ENCODE measurements at places on chromosomes 2 and 18.

- no peak for DNase-seq
Measured at GRCh38 chr18:6509832-6510231, 95.1 kb upstream of the L3MBTL4 start.

- no peak for DNase-seq
Measured at GRCh38 chr18:57585855-57586250, 649 bp downstream of the FECH start.

GRCh38 chr18:11985586-11985985 lies 4.3 kb downstream of the IMPA2 start:
- DNase-seq, result no peak

DNA sequence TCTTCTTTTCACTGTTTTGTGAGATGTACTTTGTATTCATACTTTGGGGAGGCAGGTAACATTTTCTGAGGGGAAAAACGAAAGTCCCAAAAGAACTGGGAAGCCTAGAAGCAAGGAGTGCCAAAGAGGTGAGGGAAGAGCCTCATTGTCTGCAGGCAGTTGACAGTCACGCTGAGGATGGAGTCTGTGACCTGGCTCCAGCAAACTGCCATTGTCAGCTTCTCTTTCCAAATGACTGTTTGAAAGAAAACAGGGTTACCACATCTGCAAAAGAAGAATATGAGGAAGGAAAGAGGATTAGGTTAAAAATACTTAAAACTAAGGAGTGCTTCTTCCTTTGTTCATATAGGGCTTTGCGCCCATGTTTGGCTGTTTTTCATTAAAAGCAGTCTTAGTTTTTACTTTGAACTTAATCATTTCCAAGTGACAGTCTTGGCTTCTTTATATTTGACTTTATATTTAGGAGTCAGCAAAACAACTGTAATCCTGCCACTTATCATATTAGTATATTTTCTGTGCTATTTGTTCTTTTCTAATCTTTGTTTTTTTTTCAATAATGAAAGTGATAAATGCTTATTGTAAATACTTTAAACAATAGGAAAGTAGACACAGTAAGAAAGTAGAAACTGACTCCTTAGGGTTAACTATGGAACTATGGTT lies 35.0 kb downstream of the CERS6 start:
- no peak for DNase-seq

DNA sequence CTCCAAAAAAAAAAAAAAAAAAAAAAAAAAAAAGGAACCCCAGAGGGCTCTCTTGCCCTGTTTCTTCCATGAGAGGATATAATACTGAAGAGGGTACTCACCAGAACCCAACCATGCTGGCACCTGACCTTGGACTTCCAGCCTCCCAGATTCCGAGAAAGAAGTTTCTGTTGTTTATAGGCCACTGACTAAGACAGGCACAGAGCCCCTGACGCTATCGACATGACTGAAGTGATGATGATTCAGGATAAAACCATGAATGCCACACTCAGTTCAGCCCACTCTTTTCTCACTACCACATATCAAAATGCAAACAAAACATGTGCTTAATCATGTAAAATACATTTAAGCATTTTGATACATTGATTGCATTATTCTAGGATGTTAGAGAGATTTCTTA lies 66.1 kb upstream of the CDCA7 start:
- DNase-seq, result no peak

GRCh38 chr18:33116376-33116775 lies 324.1 kb downstream of the CCDC178 start:
- no peak for DNase-seq

GRCh38 chr2:171963198-171963597 lies 36.6 kb upstream of the METAP1D start:
- DNase-seq, result no peak

DNA sequence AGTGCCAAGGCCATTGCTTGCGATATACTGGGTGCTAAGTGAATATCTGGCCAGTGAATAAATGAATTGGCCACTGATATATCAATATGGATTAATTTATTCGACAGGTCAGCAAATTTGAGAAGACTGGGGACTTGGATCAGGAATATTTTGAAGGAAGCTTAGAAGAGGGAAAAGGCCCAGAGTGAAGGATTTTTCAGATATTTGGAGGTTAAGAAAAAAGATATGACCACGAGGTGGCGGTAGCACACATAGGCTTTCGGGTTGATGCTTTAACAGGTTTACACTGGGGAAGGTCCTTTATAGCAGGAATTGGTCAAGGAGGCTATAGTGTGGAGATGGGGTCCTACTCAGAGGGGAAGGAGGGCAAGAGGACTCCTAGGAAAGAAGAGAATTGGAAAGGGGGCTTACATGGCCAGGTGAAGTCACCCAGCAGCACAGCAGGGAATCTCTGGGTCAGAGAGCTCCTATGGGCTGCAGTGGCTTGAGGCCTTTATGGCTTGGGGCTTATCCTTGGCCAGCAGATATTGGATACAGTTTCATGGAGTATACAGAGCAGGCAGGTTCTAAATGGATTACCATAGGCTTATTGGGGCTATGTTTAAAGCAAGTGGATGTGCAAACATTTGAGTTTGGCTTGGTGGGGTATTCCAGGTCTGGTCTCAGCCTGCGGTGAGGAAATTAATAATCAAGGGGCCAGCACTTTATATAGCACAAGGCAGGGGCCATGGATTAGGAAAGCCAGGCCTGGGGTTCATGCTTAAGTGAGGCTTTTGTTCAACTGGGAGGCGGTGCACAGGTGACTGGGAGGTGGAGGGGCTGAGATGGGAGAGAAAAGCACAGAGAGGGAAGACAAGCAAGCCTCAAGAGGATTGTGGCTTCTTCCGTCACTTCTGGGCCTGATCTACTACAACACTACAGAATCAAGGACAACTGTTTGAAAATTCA lies 9.7 kb downstream of the IL1RN start:
- DNase-seq, result no peak

GRCh38 chr2:203280428-203281064 lies 41.7 kb downstream of the CYP20A1 start:
- DNase-seq, result no peak

DNA sequence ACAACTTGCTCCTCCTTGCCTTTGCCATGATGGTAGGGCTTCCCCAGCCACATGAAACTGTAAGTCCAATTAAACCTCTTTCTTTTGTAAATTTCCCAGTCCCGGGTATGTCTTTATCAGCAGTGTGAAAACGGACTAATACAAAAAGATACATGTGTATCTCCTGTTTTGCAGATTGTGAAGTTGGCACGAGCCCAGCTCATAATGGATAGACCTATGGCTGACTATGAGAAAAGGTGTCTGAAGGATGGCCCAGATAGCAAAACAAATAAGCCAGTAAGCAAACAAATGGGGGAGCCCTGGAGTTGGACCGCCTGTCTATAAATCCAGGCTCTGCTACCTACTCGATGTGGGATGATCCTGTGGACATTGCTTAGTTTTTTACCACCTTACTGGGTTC lies 15.5 kb upstream of the PRKCE start:
- no peak for DNase-seq

DNA sequence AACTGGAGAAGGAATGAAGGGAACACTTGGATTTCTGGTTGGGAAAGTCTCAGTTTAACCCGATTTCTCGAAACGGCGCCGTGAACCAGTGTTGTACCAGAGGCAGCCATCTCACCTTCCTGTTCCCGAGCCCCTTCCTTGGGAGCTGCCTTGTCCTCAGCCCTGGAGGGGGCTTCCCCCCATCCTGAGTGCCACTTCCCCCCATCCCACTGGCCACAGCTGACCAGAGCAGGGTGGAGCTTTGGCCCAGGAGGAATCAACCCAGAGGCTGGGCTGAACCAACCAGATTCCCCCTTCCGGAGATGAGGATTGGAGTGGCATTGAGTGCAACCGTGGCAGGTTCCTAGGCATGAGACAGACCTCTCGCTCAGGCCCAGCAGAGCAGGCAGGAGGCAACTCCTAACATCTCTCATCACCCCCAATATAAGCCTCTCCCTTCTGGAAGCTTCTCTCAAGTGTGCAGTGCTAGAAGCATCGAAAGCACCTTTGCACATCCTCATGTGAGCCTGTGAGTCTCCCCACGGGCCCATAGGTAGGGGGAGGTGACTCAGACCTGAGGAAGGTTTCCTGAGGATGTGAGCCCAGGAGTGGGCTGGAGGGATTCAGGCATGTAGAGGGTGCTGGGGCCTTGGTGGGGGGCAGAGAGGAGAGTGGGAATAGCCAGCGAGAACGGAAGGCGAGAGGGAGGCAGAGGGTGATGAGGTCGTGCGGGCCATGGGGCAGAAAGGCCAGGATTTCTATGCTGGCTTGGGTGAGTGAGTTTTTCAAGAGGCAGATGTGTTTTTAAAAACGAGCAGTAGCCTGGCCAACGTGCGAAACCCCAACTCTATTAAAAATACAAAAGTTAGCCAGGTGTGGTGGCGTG lies 11.9 kb downstream of the NGEF start:
- DNase-seq, result no peak

DNA sequence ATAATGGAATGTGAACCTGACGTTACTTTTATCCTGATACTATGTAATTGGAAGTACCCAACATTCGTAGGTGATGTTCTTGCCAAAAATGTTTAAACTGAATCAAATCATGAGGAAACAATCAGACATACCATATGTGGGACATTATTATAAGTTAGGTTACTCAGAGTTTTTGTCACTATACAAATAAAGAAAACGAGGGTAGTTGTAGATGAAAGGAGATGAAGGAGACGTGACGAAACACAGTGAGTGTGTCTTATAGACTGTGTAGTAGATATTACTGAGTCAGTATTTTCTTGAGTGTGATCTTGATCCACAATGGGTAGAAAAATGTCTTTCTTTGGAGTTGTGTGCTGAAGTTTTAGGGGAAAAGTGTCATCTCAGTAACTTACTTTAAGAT lies 176.8 kb downstream of the ZNF407 start:
- DNase-seq, result no peak

GRCh38 chr18:21109936-21110712 lies 1.5 kb downstream of the ROCK1 start:
- DNase-seq, result no peak

GRCh38 chr2:222391743-222392285 lies 32.5 kb upstream of the SGPP2 start:
- no peak for DNase-seq

DNA sequence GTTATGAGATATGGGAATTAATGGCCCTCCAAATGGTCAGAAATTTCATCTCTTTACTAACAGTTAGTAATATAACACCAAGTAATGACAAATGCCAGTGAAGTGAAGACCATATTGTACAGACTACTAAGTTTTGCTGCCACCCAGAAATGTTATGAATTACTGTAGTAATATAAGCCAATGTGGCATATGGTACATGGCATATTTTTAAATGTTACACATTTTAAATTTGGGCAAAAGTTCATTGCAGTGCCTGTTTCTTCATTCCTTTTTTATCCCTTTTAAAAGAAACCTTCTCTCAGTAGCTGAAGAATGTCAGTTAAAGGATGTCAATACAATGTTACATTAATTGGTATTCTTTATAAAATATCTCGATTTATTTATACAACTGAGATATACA lies 626.5 kb upstream of the SLC8A1 start:
- no peak for DNase-seq

DNA sequence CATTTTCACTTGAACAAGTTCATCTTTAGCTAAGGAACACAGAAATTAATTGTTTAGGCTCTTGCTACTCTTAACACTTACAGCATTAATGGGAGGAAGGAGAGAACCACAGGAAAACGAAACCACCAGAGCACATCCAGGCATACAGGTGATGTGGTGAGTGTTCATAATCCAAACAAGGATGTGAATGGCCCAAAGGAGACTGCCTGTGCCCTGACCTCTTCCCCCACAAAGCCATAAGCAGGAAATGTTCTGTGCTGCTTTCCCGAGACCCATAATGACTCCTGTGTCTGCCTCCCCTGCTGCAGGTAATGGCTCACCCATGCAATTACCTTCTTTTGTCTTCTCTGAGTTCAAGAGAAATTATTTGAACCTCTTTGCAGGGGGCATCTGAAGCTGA lies 295.9 kb upstream of the LINC00305 start:
- no peak for DNase-seq

DNA sequence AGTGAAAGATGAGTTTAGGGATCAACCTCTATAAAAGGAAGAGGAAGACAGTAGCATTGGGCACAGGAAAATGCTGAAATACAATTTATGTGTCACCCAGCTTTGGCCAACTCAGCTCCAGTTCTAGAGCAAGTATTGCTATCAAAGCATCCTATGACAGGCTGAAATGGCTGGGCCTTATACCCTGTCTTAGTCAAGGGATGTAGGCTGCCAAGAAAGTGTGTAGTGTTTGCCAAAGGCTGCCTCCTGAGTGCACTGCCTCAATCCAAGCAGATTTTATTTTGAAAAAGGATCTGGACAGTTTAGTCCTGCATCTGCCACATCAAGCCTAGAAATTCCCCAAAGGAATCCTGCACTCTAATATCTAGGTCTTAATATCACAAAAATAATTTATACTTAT lies 359.9 kb upstream of the ZC3H15 start:
- DNase-seq, result no peak

GRCh38 chr18:13548966-13549879 lies 177.1 kb downstream of the FAM210A start:
- DNase-seq, result no peak

GRCh38 chr2:241072151-241072550 lies 29.9 kb downstream of the MTERF4 start:
- no peak for DNase-seq

- DNase-seq, result no peak
Measured at GRCh38 chr18:27005589-27005988, 140.1 kb upstream of the AQP4 start.
